GM06990 (cell line): ENCODE measurements at places on chromosomes 16 and 17.
A peak's percentile ranks its signal among the peaks of the same experiment; 100 is the strongest.

GRCh38 chr17:41496803-41497484, 7.2 kb upstream of the KRT36 start:
- peak; percentile 56 for DNase-seq

GRCh38 chr17:12536021-12536420, 129.7 kb upstream of the MYOCD start:
- no peak for DNase-seq

- DNase-seq: peak; percentile 74
These were observed 7.3 kb upstream of the TSPOAP1 start for GRCh38 chr17:58335779-58336455.

- DNase-seq: no peak
These were observed 494.8 kb upstream of the TOM1L1 start for GRCh38 chr17:54405826-54406225.

DNA sequence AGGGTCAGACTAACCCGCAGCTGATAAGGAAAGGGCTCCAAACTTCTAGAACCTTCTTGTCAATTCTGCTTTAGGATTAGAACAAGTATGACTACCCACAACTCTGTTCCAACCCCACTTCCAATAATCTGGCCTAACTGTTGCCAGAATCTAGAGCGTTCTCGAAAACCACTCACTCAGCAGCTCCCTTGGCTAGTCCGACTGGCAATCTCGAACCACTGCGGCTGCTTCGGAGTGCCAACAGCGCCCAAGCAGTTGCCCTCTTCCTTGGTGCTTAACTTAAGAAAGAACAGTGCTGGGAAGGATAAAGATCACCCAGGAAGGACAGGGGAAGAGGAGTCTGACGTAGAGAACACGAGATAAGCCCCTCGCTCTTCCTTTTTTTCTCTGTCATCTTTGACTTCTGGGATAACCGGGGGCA, 818 bp downstream of the DNAJC7 start:
- no peak for DNase-seq

- peak; percentile 53 for DNase-seq
These were observed 46.9 kb upstream of the HNF1B start for GRCh38 chr17:37791447-37792399.

GRCh38 chr16:13032911-13033310, 131.5 kb downstream of the SHISA9 start:
- no peak for DNase-seq

DNA sequence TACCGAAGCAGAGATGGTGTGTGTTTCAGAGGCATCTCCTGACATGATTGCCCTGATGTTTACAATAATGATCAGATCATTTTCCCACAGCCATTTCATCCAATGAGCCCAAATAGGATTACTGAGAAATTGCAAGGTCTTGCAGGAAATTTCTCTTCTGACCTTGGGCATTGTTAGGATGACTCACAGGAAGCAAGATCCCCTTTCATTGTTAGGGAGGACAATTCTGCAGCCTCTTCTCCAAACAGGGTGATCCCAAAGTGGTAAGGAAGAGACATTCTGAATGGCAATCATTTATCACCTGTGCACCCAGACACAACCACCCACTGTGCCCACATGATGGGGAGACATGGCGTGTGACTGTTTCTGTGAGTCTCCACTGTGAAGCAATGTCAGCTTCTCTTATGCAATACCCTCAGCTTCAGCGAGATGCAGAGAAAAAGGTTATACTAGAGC, 306.7 kb upstream of the XYLT1 start:
- no peak for DNase-seq

- DNase-seq: no peak
These were observed 527.2 kb upstream of the WSB1 start for GRCh38 chr17:26766743-26767142.

- DNase-seq: no peak
These were observed 72.2 kb downstream of the CLEC16A start for GRCh38 chr16:11016524-11016988.

DNA sequence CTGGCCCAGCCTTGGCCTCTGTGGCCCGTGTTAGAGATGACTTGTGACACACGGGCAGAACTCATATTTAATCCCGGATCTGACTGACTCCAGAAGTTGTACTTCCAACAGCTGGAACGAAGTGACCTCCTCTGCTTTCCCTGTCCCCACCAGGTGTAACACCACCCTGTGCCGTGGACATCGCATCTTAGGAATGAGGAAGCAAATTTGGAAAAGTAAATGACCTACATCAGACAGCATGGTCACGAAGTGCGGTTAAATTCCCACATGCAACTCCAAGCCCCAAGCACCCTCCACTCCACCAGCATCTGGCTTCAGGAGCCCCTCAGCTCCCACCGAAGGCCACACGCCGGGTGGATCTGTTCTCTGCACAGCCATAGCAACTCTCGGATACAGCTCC, 2.9 kb downstream of the TK1 start:
- DNase-seq: no peak

DNA sequence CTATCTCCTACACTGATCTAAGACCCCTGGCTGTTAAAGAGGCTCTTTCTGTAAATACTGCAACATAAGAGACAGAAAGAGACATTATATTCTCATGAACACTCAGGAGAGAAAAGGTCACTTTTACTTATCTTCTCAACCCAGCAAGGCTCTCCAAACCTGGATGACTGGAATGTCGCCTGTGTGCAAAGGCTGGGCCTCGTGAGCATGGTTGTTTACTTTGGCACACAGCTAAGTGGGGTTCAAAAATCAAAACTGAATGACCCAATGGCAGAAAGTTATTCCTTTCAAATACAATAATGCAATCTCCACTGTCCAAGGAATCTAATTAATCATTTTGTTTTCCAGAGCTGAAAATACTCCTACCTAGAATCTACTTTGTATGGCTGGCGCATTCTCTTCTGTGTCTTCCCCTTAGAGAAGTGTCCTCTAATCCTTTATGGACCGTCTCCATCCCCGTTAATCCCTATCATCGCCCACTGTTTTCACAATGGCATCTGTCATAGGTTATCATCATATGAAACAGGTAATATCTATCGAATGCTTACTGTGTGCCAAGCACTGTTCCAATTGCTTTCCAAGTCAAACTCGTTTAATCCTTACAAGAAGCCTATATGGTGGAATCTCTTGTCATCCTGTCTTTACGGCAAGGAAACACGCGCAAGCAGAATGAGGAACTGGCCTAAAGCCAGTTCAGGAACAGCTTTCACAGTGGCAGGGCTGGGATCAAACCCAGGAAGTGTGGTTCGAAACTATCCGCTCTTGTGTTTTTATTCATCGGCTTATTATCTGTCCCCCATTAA, 1.3 kb downstream of the SLX4 start:
- no peak for DNase-seq

- no peak for DNase-seq
These were observed 896.2 kb downstream of the CDH11 start for GRCh38 chr16:64225696-64226095.

- no peak for DNase-seq
These were observed 13.8 kb upstream of the GAA start for GRCh38 chr17:80087346-80088265.

GRCh38 chr16:19346335-19346922, 60.9 kb downstream of the CLEC19A start:
- DNase-seq: no peak

GRCh38 chr17:11511696-11512095, 86.6 kb upstream of the DNAH9 start:
- DNase-seq: no peak

GRCh38 chr16:56349086-56349415, 76.3 kb downstream of the AMFR start:
- DNase-seq: no peak

DNA sequence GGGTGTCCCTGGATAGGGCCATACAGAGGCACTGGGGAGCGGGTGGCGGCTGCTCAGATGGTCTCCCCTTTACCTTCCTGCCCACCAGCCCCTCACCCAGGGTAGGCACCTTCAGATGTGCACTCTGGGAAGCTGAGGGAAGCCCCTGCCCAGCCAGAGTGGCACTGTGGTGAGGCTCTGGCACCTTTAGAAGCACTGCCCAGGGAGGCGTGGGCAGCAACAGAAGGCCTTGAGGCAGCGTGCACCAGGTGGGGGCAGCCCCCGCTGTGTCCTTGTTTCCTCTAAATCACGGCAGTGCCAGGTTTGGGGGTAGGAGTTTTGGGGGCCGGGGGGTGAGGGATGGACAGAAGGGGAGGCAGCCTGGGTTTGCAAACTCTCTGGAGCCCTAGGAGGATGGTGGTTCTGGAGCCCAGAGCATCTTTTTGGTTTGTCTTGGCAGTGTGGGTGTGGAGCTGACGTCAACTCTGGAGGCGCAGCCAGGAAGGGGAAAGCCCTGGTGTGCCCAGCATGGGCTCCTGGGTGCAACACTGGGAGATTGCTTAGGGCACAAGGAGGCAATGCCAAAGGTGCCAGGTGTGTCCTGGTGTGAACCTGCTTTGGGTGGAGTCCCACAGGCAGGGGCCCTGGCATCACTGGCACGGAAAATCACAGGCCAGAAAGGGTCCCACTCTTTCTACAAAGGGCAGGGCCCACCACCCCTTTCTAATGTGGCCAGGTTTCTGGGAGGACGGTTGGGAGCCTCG, 23.1 kb upstream of the CDC42EP4 start:
- no peak for DNase-seq

GRCh38 chr17:68832109-68832802, 122.9 kb downstream of the ABCA8 start:
- no peak for DNase-seq
